SJSA1 (cell line): ENCODE measurements at places on chromosomes 3 and 15.

GRCh38 chr3:18250991-18251390 lies 174.1 kb downstream of the SATB1 start:
- DNase-seq = no peak
- no peaks in the 10 kb centered on the region for H3K4me1 ChIP-seq
- no peak overlapping the region for H3K4me3 ChIP-seq
- H3K27me3 ChIP-seq = no peaks in the 10 kb centered on the region
- H3K36me3 ChIP-seq = no peaks in the 10 kb centered on the region

DNA sequence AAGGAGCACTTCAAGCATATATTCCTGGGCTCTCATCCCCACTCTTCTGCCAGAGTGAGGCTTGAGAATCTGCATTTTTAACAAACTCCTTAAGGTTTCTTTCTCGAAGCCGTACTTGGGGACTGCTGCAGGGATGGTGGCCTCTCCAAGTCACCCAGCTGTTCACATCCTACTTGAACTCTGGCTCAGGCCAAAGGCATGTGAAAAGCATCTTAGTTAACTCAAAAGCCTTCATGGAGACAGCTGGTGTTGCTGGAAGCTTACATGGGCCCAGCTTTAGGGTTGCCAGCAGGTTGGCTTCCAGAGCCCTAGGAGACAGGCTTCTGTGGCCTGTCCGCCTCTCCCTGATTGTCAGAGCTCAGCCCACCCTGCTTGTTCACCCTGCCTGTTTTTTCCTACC lies 139.2 kb downstream of the THSD4 start:
- H3K36me3 ChIP-seq = peaks cover 3% of the 10 kb centered on the region; the same call in 1 of the 2 replicates
- no peak overlapping the region for H3K27ac ChIP-seq
- H3K4me1 ChIP-seq = peaks cover 9% of the 10 kb centered on the region
- DNase-seq = no peak
- no peaks in the 10 kb centered on the region for H3K27me3 ChIP-seq

- H3K4me3 ChIP-seq = no peak overlapping the region
- DNase-seq = no peak
- no peaks in the 10 kb centered on the region; the same call in 1 of the 2 replicates for H3K27me3 ChIP-seq
- H3K27ac ChIP-seq = no peak overlapping the region
- H3K4me1 ChIP-seq = no peaks in the 10 kb centered on the region
- no peaks in the 10 kb centered on the region for H3K36me3 ChIP-seq
Measured at GRCh38 chr15:94164202-94164807, 67.1 kb upstream of the MCTP2 start.

GRCh38 chr15:67049351-67050044 lies 15.9 kb upstream of the SMAD3 start:
- no peaks in the 10 kb centered on the region for H3K36me3 ChIP-seq
- DNase-seq = peak; percentile 97
- peak overlapping the region; percentile 100 for H3K27ac ChIP-seq
- H3K27me3 ChIP-seq = no peaks in the 10 kb centered on the region
- peaks cover 51% of the 10 kb centered on the region for H3K4me1 ChIP-seq

GRCh38 chr15:41493205-41493901 lies at the start of gene ITPKA:
ITPKA (plus strand) TSS chr15:41493874; CDS start chr15:41493928, 54 bp downstream.
- H3K4me1 ChIP-seq = peaks cover 41% of the 10 kb centered on the region
- no peaks in the 10 kb centered on the region for H3K36me3 ChIP-seq
- H3K4me3 ChIP-seq = peak within 1 kb of the TSS; percentile 52

GRCh38 chr15:74892313-74892712 lies 2.5 kb downstream of the MPI start:
- peaks cover 13% of the 10 kb centered on the region for H3K4me1 ChIP-seq
- peaks cover 41% of the 10 kb centered on the region for H3K36me3 ChIP-seq
- H3K4me3 ChIP-seq = no peak overlapping the region
- no peaks in the 10 kb centered on the region for H3K27me3 ChIP-seq
- no peak for DNase-seq
- H3K27ac ChIP-seq = no peak overlapping the region
